ENCODE measurements at places on chromosomes 5 and 9. TPM values are rescaled to one million over a fixed set of nuclear protein-coding genes. Genes with fewer than 3 reads are reported as not detected.

PKD2L2 gene
- polyA plus RNA-seq = 0.02 TPM

MEGF10 gene
- 0.02 TPM for polyA plus RNA-seq

PDZD2 gene
- polyA plus RNA-seq = 15.3 TPM

SNX18 gene
- polyA plus RNA-seq = 6.6 TPM

RHOBTB3 gene
- polyA plus RNA-seq = 3.8 TPM

S1PR3 gene
- 3.2 TPM for polyA plus RNA-seq

SHLD3 gene
- 1.9 TPM for polyA plus RNA-seq

SREK1 gene
- 17.6 TPM for polyA plus RNA-seq

PTPN3 gene
- polyA plus RNA-seq = 29.2 TPM

FNBP1 gene
- polyA plus RNA-seq = 19.1 TPM

All from esophagus (tissue), 2 donors.